ENCODE measurements at places on chromosomes 4 and X.

- no peak for DNase-seq
Observed at GRCh38 chrX:23938690-23939089, 30.9 kb downstream of the CXorf58 start.

DNA sequence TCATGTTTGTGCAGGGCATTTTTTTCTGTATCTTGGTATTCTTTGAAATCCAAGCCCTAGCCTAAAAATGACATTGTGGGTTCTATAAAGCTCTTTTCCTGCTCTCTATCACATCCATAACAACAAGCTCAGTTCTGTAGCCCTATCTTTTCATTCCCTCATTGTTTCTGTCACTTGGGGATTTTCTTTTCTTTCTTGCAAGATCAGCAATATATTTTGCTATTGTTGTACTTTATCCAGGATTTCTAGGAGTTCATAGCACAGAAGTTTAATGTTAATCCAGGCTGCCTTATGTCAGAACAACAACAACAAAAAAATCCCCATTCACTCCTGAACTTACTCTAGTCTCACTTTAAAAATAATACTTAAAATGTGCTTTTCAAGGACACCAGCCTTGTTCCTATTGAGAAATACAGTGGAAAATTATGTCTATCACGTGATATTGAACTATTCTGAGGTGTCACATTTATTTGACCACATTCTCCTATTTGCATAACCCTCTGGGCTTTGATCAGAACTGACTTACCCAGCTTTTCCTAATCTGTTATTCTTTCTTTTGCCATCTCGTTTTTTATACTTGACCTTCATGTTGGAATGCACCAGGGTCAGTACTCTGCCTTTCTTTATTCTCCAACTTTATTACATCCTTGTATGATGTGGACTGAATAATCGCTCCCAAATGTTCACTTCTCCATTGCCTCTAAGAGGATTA lies 112.8 kb downstream of the MAGEB5 start:
- DNase-seq, result no peak

DNA sequence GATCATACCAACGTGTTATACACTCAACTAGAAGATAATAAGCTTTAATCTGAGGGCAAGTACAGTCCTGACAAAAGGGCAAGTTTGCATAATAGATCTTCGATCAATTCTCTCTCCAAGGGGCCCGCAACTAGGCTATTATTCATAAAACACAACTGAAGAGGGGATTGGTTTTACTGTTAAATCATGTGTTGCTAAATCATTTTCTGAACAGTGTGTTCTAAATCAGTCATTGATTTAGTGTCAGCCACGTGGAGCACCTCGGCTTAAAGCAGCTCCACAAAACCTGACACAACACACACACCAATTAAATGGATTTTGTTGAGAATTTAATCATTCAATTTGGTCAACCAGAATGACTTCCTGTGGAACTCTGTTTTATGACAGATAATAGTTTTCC lies 61.6 kb downstream of the PTCHD1 start:
- DNase-seq, result no peak

DNA sequence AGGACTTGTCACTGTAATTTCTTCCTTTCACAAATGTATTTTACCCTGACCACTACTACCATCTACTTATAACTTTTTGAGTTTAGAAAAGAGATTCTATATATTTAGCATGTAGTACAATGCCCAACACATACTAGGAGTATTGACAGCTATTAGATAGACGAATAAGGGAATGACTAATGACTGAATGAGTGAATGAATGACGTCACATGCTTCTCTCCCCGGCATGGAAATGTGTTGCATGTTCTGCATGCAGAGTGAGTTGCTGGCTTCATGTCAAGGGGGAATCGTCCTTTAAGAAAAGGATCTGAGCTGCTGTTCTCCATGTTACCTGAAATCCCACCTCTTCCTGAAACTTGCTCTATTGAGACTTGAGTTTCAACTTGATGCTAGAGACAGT lies 87.4 kb upstream of the AMELX start:
- DNase-seq, result no peak

- no peak for DNase-seq
Observed at GRCh38 chrX:149069899-149070298, 435.2 kb downstream of the IDS start.

DNA sequence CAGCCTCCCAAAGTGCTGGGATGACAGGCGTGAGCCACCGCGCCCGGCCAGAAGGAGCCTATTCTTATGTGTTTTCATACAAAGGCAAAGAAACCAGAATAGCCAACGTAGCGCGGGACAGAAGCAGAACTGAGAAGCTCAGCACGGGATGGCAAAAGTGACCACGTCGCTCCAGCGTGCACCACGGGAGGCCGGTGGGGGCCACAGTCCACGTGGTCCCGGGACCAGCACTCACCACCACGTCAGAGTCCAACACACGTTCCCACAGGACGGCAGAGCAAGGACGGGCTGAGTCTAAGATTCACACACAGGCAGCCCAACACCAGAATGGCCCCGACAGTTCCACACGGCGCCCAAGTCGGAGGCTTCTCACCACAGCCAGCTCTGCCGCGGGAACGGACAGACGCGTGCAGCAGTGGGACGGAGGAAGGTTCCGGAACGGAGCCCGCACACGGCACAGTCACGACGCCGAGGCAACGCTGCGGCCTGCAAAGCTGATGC lies 18.8 kb upstream of the GTPBP6 start:
- no peak for DNase-seq

GRCh38 chr4:143458966-143459365 lies 54.5 kb upstream of the SMARCA5 start:
- no peak for DNase-seq

DNA sequence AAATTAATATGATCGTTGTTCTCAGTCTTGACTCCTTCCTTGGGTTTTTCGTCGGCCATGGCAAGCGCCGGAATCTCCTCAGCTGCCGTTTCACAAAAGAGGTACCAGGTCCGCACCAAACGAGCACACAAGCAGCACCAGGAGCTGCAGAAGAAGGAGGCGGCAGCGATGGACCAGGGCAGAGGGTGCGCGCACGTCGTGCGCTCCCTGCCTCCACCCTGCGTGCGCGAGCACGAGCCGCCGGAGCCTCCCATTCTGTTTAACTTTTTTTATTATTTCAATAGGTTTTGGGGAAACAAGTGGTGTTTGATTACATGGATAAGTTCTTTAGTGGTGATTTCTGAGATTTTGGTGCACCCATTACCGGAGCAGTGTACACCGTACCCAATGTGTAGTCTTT lies 158.2 kb downstream of the PLS3 start:
- no peak for DNase-seq

Measured in NT2/D1 (cell line).